ENCODE measurements at places on chromosomes 5 and 9. TPM values are rescaled to one million over a fixed set of nuclear protein-coding genes. Genes with fewer than 3 reads are reported as not detected.

PCDHGB2 gene
- 1.9 TPM for total RNA-seq

LMX1B gene
- total RNA-seq, result not detected

SCGB3A2 gene
- total RNA-seq, result not detected

DHX29 gene
- 28.0 TPM for total RNA-seq

TSPAN17 gene
- total RNA-seq, result 55.9 TPM

GRCh38 chr5:82918311-82919031, 158.7 kb downstream of the TMEM167A start:
- H3K4me3 ChIP-seq, result no peak overlapping the region
- no peaks in the 10 kb centered on the region for H3K27me3 ChIP-seq
- DNase-seq, result no peak
- no peaks in the 10 kb centered on the region for H3K4me1 ChIP-seq

GRCh38 chr5:117701062-117701461, 1126.4 kb upstream of the SEMA6A start:
- H3K4me3 ChIP-seq, result no peak overlapping the region
- no peaks in the 10 kb centered on the region for H3K4me1 ChIP-seq
- H3K27ac ChIP-seq, result no peak overlapping the region

GRCh38 chr5:58156973-58157701, 302.7 kb downstream of the PLK2 start:
- no peak overlapping the region for H3K4me3 ChIP-seq
- no peaks in the 10 kb centered on the region for H3K36me3 ChIP-seq
- no peaks in the 10 kb centered on the region for H3K4me1 ChIP-seq
- DNase-seq, result peak; percentile 9

- H3K4me3 ChIP-seq, result peak overlapping the region; percentile 79
- peak; percentile 81 for DNase-seq
- H3K36me3 ChIP-seq, result peaks cover 13% of the 10 kb centered on the region
- no peaks in the 10 kb centered on the region for H3K27me3 ChIP-seq
These were observed 8.1 kb downstream of the ARPC5L start for GRCh38 chr9:124869986-124870560.

- peaks cover 2% of the 10 kb centered on the region for H3K27me3 ChIP-seq
- DNase-seq, result no peak
- no peak overlapping the region for H3K4me3 ChIP-seq
- no peaks in the 10 kb centered on the region for H3K36me3 ChIP-seq
- peaks cover 2% of the 10 kb centered on the region for H3K4me1 ChIP-seq
These were observed 29.4 kb downstream of the FAM163B start for GRCh38 chr9:133579601-133580418.

GRCh38 chr5:137310051-137310730, 188.9 kb downstream of the SPOCK1 start:
- peak; percentile 81 for DNase-seq
- H3K27ac ChIP-seq, result peak overlapping the region; percentile 84
- no peaks in the 10 kb centered on the region for H3K27me3 ChIP-seq
- no peaks in the 10 kb centered on the region for H3K36me3 ChIP-seq

DNA sequence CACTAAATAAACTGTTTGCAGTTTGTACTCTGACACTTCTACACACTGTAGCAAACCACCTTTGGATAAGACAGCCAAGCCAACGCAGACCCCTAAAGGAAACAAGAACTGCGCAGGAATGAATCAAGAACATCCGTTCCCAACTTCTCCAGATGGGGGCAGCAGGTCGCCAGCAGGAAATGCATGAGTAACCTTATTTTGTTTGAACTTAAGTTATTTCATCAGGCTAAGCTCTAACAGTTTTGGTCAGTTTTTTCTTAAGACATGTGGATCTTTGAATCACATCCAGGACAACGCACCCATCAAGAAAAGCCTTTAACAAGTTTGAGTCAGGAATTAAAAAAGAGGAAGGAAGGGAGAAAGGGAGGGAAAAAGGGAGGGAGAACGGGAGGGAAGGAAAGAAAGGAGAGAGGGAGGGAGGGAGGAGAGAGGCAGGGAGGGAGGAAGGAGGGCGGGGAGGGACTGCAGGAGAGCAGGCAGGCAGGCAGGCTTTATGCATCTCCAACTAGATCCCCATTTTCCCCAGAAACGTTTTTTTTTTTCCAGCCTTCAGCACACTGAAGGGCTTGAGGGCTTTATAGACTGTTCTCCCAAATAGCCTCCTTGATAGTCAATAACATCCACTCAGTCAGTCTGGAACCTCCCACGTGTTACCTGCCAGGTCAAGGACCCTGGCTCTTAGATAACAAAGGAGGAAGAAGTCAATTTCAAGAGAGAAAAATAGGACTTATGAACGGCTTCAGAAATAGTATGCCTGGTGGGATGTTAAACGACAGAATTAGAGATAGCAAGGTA, 22.2 kb downstream of the BHMT start:
- H3K27ac ChIP-seq, result peak overlapping the region; percentile 62
- H3K4me1 ChIP-seq, result peaks cover 11% of the 10 kb centered on the region
- no peaks in the 10 kb centered on the region for H3K36me3 ChIP-seq
- DNase-seq, result peak; percentile 88
- H3K4me3 ChIP-seq, result peak overlapping the region; percentile 0

DNA sequence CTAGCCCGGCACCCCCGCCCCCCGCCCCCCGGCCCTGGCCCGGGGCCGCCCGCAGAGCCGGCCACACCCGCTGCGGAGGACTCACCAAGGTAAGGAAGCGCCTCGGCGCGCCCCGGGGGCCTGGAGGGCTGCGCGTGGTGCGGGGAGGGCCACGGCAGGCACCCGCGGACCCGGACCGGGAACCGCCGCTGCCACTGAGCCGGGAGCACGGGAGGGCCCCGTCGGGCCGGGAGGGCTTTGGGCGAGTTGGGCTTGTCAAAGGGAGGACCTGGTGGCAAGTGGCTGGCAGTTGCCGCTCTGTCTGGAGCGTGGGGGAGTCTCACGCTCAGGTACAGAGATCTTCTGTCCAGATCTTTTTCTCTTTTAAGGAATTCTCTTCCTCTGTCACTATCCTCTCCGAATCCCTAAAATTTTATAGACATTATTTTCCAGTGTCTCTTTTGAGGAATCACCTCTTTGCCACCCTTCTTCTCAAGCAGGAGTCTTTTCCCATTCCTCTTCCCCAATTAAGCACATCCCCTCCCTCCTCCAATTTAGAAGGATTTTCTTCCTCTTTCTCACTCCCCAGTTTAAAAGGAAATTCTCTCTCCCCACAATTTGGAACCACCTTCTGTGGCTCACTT, 11.3 kb upstream of the LHX2 start:
- DNase-seq, result no peak
- no peaks in the 10 kb centered on the region for H3K36me3 ChIP-seq
- no peak overlapping the region for H3K4me3 ChIP-seq
- H3K27me3 ChIP-seq, result peaks cover 87% of the 10 kb centered on the region

DNA sequence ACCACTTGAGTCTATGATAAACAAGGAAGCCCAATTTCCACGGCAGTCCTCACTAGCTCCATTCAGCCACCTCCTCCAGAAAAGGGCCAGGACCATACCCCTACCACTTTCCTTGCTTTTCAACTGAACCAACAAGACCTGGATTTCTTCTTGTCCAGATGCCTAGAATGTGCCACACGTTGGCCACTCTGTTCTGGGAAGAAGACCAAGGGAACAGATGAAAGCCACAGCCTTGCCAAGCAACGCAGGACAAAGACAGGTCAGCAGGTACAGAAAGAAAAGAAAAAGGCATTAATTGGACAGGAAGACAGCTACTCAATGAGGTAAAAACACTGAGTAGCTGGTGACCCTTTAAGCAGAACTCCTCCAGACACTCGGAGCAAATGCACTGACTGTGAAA, 2.2 kb downstream of the CCNJL start:
- no peak for DNase-seq
- H3K27ac ChIP-seq, result no peak overlapping the region
- H3K4me1 ChIP-seq, result peaks cover 11% of the 10 kb centered on the region
- no peak overlapping the region for H3K4me3 ChIP-seq
- H3K36me3 ChIP-seq, result peaks cover 3% of the 10 kb centered on the region
- no peaks in the 10 kb centered on the region for H3K27me3 ChIP-seq

DNA sequence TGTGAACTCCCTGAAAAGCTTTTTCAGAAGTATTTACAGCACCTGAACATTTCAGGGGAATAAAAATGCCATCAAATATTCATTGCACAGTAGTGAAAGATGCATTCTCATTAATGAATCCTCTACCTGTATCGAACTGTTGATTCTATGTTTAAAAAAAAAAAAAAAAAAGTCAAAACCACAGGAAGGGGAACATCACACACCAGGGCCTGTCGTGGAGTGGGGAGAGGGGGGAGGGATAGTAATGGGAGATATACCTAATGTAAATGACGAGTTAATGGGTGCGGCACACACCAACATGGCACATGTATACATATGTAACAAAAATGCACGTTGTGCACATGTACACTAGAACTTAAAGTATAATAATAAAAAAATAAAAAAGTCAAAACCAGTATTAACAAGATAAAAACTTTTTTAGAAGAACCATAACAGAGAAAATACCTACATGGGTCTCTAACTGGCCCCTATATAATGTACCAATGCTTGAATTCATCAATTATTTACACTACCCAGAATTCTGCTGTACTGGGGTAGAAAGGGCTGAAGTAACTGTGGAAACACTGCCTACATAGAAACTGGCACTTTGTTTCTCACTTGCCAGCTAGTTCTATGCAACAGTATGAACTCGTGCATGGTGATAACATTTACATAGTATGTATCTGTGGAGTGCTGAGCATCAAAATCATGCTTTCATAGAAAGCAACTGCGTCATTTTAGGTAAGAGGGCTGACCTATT, 48.9 kb downstream of the GNAQ start:
- no peaks in the 10 kb centered on the region for H3K27me3 ChIP-seq
- no peak overlapping the region for H3K4me3 ChIP-seq
- H3K27ac ChIP-seq, result no peak overlapping the region
- no peak for DNase-seq
- peaks cover 34% of the 10 kb centered on the region for H3K4me1 ChIP-seq

GRCh38 chr5:37170856-37171255, 78.3 kb downstream of the CPLANE1 start:
- H3K36me3 ChIP-seq, result peaks cover 4% of the 10 kb centered on the region
- no peaks in the 10 kb centered on the region for H3K27me3 ChIP-seq
- H3K4me3 ChIP-seq, result no peak overlapping the region
- H3K4me1 ChIP-seq, result no peaks in the 10 kb centered on the region
- no peak overlapping the region for H3K27ac ChIP-seq

DNA sequence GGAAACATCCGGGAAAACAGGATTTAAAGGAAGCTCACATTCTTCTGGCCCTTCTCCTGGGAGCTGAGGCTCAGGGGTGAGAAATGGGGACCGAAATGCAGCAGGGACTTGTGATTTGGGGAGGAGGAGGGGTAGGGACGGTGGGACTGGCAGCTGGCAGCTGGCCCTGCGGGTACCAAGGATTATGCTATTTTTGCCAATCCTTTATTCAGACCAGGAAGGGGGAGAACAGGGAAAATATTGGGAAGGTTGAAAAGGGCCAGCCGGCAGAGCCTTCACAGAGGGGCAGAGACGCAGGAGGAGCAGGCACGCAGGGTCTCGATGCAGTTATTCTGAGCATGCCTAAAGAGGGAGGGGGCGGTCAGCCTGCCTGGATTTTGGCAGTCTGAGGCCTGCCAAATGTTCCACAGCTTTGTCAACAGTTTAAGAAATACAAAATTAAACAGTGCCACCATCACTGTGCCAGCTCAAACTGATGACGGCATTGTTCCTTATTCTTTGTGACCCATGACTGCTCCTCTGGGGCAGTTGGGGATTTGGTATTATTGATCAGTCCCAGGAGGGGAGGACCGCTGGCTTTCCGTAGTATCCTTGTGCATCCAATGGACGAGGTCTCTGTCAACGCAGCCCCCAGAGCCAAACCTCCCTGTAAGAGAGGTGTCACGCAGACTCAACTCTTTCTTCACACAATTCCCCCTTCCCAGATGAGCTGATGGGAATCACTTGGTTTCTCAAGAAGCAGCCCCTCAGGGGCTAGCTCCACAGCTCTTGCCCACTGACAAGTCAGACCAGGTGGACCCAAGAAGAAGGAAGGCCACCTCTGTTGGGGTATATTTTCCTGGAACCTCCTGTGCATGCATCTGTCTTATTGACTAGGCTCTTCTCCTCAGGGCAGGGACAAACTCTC, 553.3 kb downstream of the BNC2 start:
- no peak for DNase-seq
- H3K27ac ChIP-seq, result no peak overlapping the region
- no peaks in the 10 kb centered on the region for H3K36me3 ChIP-seq
- H3K4me1 ChIP-seq, result peaks cover 2% of the 10 kb centered on the region
- H3K4me3 ChIP-seq, result no peak overlapping the region

- no peak overlapping the region for H3K4me3 ChIP-seq
- DNase-seq, result peak; percentile 56
- peaks cover 9% of the 10 kb centered on the region for H3K36me3 ChIP-seq
- peaks cover 5% of the 10 kb centered on the region for H3K4me1 ChIP-seq
- no peak overlapping the region for H3K27ac ChIP-seq
These were observed 69.0 kb downstream of the MVB12B start for GRCh38 chr9:126395439-126396212.

- DNase-seq, result no peak
- no peaks in the 10 kb centered on the region for H3K36me3 ChIP-seq
- H3K27ac ChIP-seq, result no peak overlapping the region
- no peaks in the 10 kb centered on the region for H3K27me3 ChIP-seq
- H3K4me3 ChIP-seq, result no peak overlapping the region
These were observed 151.5 kb downstream of the ISOC1 start for GRCh38 chr5:129246088-129246487.

DNA sequence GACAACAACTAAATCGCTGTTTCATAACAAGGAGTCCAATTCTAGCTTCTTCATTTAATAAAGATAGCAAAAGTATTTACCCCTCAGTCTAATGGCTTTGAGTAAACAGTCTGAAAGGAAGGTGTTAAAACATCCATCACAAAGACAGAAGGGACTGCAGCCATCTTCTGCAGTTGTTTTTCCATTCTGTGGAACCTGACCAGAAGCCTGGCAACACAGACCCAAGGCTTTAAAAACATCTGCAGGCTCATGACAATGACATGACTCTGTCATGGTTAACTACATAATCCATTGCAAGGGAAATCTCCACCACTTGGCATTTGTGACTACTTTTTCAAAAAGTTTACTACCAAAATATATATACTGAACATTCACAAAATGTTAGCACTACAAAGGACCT, 51.9 kb downstream of the ELL2 start:
- no peaks in the 10 kb centered on the region for H3K4me1 ChIP-seq
- no peak overlapping the region for H3K4me3 ChIP-seq
- no peak overlapping the region for H3K27ac ChIP-seq

DNA sequence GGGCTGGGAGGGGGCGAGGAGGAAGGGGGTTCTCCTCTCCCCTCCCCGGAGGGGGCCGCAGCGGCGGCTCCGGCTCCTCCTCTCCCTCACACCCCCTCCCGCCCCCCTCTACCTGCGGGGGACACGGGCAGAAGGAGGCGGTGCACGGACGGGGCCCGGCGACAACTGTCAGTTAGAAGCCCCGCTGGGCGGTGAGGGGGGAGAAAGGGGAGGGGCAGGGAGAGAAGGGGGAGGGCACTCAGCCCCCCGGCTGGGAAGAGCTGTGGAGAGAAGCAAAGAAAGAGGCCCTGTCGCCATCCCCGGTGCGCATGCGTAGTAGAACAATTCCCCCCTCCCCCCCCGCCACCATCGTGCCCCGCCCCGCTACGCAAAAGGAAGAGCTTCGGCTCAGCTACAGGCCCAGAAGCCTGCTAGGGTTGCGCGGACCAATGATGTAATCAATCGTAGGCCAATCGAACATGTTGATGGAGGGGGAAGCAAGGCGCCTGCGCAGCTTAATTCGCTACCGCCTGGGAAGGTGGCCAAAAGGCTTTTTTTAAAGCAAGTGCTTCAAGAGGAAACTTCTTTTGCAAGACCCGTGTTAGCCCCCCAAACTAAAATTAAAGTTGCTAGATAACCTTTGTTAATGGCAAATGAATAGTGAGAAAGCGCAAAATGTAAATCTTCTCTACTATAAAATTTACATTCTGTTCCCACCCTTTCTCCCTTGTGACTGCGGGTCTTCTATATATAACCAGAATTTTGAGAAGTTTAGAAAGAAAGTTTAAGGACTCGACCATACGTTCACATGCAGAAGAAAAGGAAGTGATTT, 7.0 kb downstream of the RANBP6 start:
- peak overlapping the region; percentile 98 for H3K4me3 ChIP-seq
- H3K36me3 ChIP-seq, result no peaks in the 10 kb centered on the region
- peak overlapping the region; percentile 60 for H3K27ac ChIP-seq
- H3K4me1 ChIP-seq, result peaks cover 22% of the 10 kb centered on the region
